ENCODE measurements at places on chromosomes 6 and 20. TPM values are rescaled to one million over a fixed set of nuclear protein-coding genes. Genes with fewer than 3 reads are reported as not detected.

GRCh38 chr6:163339466-163339865 is 75.1 kb upstream of the QKI start:
- peaks cover 43% of the 10 kb centered on the region for H3K4me1 ChIP-seq
- DNase-seq = no peak
- no peaks in the 10 kb centered on the region for H3K27me3 ChIP-seq
- H3K4me3 ChIP-seq = no peak overlapping the region
- H3K27ac ChIP-seq = no peak overlapping the region

- no peak overlapping the region for H3K4me3 ChIP-seq
- H3K36me3 ChIP-seq = no peaks in the 10 kb centered on the region
- H3K27ac ChIP-seq = no peak overlapping the region
- no peak for DNase-seq
- peaks cover 61% of the 10 kb centered on the region for H3K4me1 ChIP-seq
- H3K27me3 ChIP-seq = no peaks in the 10 kb centered on the region
Observed at GRCh38 chr6:14453712-14454472, 336.3 kb downstream of the CD83 start.

- H3K4me1 ChIP-seq = no peaks in the 10 kb centered on the region
- H3K27ac ChIP-seq = no peak overlapping the region
- no peaks in the 10 kb centered on the region for H3K27me3 ChIP-seq
- no peak overlapping the region for H3K4me3 ChIP-seq
Observed at GRCh38 chr20:11952639-11953038, 34.9 kb downstream of the BTBD3 start.

DNA sequence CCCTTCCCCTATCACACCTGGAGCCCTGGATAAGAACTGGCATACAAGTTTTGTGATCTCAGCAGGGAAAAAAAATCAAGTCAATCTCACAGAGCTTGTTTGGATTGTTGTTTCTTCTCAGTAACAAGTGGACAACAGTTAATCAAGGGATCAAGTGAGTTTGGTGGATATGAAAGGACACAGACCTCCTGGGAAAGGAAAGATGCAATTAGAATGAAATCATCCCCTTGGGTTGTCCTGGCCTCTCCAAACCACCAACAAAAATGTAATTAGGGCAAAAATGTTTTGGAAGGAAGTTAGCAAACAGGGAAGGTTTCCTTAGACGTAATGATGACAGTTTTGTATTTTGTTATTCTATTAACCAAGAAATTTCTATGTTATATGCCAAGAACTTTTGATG is 99.1 kb upstream of the PRDM1 start:
- H3K4me3 ChIP-seq = no peak overlapping the region
- no peaks in the 10 kb centered on the region for H3K36me3 ChIP-seq
- no peak overlapping the region for H3K27ac ChIP-seq
- peaks cover 17% of the 10 kb centered on the region for H3K4me1 ChIP-seq
- no peak for DNase-seq
- H3K27me3 ChIP-seq = peaks cover 91% of the 10 kb centered on the region

- H3K27me3 ChIP-seq = no peaks in the 10 kb centered on the region
- no peaks in the 10 kb centered on the region for H3K4me1 ChIP-seq
- no peaks in the 10 kb centered on the region for H3K36me3 ChIP-seq
- DNase-seq = no peak
Observed at GRCh38 chr6:91042656-91043055, 455.8 kb upstream of the MAP3K7 start.

DNA sequence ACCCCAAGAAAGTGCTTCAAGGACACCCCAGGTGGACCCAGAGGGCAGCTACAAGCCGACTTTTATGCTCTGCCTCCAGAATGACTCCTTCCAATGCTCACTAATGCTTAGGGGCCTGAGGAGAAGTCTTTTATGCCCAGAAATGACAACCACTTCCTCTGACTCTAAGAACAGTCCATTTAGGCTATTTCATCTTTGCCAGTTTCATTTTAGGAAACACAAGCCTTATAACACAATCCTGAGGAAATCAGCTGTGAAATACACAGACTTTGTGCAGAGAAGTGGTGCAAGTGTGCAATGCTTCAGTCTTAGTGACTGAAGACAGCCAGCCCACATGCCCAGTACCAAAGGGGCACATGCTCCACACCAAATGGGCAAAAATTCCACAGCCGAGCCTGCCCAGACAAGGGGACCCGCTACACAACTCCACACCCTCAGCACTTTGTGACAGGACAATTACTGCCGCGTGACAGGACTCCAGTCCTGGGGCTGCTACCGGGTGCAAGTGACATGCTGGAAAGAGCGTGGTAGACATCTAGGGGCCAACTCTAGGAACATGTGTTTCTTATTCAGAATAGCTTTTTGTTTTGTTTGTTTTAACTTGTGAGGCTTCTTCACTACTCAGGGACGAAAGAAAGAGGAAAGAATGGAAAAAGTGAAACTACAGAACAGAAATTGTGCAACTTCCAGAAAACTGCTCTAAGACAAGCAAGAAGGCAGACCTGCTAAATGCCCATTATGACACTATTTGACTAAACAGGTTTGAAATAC is 28.2 kb upstream of the PLAGL1 start:
- no peaks in the 10 kb centered on the region for H3K36me3 ChIP-seq
- no peaks in the 10 kb centered on the region for H3K27me3 ChIP-seq
- H3K27ac ChIP-seq = no peak overlapping the region
- DNase-seq = no peak
- H3K4me3 ChIP-seq = peak overlapping the region; percentile 38
- peaks cover 7% of the 10 kb centered on the region for H3K4me1 ChIP-seq

DNA sequence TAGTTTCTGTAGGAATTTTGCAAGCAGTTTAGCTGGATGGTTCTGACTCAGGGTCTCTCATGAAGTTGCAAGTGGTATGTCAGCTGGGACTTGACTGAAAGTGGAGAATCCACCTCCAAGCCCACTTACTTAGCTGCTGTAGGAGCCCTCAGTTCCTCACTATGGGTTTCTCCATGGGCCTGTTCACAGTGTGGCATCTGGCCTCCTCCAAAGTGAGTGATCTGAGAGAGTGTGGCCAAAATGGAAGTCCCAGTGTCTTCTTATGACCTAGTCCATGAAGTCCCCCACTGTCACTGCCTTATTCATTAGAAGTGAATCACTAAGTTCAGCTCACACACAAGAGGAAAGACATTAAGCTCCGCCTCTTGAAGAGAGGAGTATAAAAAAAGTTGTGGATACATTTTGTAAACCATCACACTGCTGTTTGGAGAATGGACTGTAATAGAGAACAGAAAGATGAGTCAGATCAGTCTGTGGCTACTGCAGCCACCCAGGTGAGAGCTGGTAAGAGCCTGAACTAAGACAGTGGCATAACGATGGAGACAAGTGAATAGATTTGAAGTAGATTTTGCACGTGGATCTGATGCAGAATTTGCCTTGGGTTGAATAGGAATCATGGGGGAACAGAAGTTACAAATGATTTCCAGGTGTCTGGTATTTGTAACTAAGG is 4.9 kb upstream of the NELFCD start:
- DNase-seq = no peak
- no peak overlapping the region for H3K4me3 ChIP-seq
- no peaks in the 10 kb centered on the region for H3K4me1 ChIP-seq

- no peaks in the 10 kb centered on the region for H3K27me3 ChIP-seq
- peaks cover 45% of the 10 kb centered on the region for H3K36me3 ChIP-seq
- H3K4me1 ChIP-seq = no peaks in the 10 kb centered on the region
Observed at GRCh38 chr20:32427996-32428395, 69.9 kb downstream of the ASXL1 start.

- no peak overlapping the region for H3K4me3 ChIP-seq
- no peaks in the 10 kb centered on the region for H3K27me3 ChIP-seq
Observed at GRCh38 chr6:10809098-10809497, 29.2 kb downstream of the MAK start.

- no peak overlapping the region for H3K4me3 ChIP-seq
- no peaks in the 10 kb centered on the region for H3K36me3 ChIP-seq
- H3K27me3 ChIP-seq = no peaks in the 10 kb centered on the region
- no peak for DNase-seq
- H3K4me1 ChIP-seq = no peaks in the 10 kb centered on the region
Observed at GRCh38 chr6:121302882-121303281, 31.4 kb downstream of the TBC1D32 start.

GRCh38 chr20:47274401-47275108 is 81.9 kb downstream of the ZMYND8 start:
- H3K4me3 ChIP-seq = no peak overlapping the region
- H3K4me1 ChIP-seq = peaks cover 70% of the 10 kb centered on the region

GRCh38 chr6:43076464-43077332 is 584 bp downstream of the PTK7 start:
- H3K4me1 ChIP-seq = peaks cover 8% of the 10 kb centered on the region
- DNase-seq = no peak
- H3K27ac ChIP-seq = no peak overlapping the region
- peaks cover 30% of the 10 kb centered on the region for H3K36me3 ChIP-seq
- H3K4me3 ChIP-seq = peak overlapping the region; percentile 58

The CAGE1 gene
- total RNA-seq = not detected

The SMLR1 gene
- not detected for total RNA-seq

The FOXA2 gene
- total RNA-seq = not detected

The TREML1 gene
- 0.32 TPM for total RNA-seq

All from esophagus muscularis mucosa (tissue), 4 donors.